ENCODE measurements at places on chromosomes 12 and 14.

DNA sequence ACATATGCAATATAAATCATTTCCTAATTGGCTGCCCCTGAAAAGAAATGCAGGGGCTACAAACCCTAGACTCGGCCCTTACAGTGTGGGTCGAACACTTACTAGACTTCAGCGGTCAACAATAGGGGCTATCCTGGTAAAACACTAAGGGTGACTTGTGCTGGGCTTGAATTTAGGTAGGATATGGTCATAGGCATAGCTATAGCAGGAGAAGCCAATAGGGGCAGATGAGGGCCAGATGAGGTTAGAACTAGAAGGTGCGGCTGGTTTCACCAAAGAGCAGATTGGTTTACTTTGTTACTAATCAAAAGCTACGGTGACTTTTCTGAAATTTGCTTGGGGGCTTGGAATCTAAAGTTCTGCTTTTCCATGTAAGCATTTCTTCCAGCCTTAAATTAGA, 282.3 kb upstream of the DIO2 start:
- DNase-seq = no peak

- no peak for DNase-seq
Observed at GRCh38 chr12:133129368-133130037, 571 bp downstream of the ZNF891 start.

- no peak for DNase-seq
Observed at GRCh38 chr14:75409316-75410205, 18.3 kb upstream of the JDP2 start.

GRCh38 chr12:115135800-115136211, 451.8 kb upstream of the TBX3 start:
- no peak for DNase-seq

- DNase-seq = no peak
Observed at GRCh38 chr14:23160924-23161522, 22.4 kb downstream of the SLC7A8 start.

GRCh38 chr12:121279071-121279375, 17.5 kb downstream of the CAMKK2 start:
- DNase-seq = no peak

DNA sequence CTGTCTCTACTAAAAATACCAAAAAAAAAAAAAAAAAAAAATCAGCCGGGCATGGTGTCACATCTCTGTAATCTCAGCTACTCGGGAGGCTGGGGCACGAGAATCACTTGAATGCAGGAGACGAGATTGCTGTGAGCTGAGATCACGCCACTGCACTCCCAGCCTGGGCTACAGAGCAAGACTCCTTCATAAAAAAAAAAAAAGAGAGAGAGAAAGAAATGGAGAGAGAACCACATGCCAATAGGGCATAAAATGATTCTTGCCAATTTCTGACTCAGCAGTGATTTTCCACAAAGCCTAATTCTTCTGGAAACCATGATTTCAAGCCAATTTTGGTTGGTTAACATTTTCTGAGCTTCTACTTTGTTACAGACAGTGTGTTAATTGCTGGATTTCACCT, 250.4 kb upstream of the SEL1L start:
- DNase-seq = no peak

DNA sequence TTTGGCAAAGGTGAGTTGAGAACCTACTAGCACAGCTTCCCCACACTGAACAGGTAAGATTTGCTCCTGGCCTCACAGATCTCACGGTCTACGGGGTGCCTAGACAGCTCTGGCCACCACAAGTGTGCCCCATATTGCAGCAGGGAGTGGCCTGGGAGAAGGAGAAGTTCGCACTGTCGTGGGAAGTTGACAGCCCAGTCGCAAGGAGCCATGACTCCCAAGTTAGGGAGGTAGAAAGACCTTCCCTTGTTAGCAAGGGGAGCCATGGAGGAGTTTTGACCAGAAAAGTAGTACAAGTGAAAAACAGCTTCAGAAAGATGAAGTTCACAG, 316.3 kb downstream of the BCL11B start:
- DNase-seq = no peak

DNA sequence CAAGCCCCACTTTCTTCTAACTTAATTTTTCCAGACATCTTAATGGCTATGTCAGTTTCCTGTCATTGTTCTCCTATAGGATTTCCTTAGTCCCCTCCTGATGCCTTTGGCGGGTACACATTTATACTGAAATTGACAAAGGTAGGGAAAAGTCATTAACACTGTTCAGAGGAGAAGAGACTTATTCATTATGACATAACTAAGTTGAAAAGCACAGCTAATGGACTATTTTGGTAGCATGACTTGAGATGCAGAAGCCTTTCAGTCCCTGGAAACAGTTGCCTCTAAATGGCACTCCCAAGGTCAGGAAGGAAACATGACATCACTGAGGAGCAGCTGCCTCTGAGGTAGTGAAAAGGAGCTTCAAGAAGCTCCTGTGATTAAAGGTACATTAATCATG, 317.5 kb upstream of the KITLG start:
- DNase-seq = no peak

- DNase-seq = no peak
Observed at GRCh38 chr12:103572312-103573045, 14.6 kb upstream of the STAB2 start.

DNA sequence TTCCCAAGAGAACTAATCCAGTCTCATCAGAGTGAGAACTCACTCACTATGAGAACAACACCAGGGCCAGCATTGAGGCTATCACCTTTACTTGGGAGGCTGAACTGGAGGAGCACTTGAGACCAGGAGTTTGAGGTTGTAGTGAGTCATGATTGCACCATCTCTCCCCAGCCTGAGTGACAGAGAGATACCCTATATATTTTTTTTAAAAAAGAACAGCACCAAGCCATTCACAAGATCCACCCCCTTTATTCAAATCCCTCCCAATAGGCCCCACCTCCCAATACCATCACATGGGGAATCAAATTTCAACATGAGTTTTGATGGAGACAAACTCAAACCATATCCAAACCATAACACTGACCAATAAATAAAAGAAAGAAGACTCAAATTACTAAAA, 3.7 kb upstream of the TMX1 start:
- no peak for DNase-seq

- no peak for DNase-seq
Observed at GRCh38 chr12:32708926-32709325, 29.8 kb downstream of the DNM1L start.

GRCh38 chr12:114163771-114164170, 197.6 kb upstream of the RBM19 start:
- DNase-seq = no peak

Data from activated CD4-positive, alpha-beta T cell treated with anti-CD3 and anti-CD28 coated beads, Interleukin-2, amount 10 ng/mL, durations not matched to agents 7 days and 5 days (primary cell).